ENCODE measurements at places on chromosomes 5 and 9. TPM values are rescaled to one million over a fixed set of nuclear protein-coding genes. Genes with fewer than 3 reads are reported as not detected.

GRCh38 chr9:129671519-129671918 is 6.1 kb downstream of the PRRX2 start:
- no peak for DNase-seq

DNA sequence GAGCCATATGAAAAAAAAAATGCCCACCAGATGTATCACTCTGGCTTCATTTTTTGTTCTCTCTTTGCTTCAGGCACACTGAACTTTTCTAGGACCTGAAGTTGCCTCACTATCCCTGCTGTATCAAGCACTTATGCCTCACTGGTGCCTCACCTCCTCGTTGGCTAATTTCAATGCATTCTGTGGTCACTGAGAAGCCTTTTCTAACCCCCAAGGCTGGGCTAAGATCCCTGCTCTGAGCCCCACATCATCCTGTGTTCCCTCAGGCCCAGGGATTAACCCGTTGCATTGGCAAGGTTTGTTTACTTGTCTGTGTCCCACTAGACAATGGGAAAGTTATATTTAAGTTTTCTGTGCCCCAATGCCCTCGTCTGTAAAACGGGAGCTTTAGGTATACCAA is 362.7 kb downstream of the OSTF1 start:
- DNase-seq: no peak

DNA sequence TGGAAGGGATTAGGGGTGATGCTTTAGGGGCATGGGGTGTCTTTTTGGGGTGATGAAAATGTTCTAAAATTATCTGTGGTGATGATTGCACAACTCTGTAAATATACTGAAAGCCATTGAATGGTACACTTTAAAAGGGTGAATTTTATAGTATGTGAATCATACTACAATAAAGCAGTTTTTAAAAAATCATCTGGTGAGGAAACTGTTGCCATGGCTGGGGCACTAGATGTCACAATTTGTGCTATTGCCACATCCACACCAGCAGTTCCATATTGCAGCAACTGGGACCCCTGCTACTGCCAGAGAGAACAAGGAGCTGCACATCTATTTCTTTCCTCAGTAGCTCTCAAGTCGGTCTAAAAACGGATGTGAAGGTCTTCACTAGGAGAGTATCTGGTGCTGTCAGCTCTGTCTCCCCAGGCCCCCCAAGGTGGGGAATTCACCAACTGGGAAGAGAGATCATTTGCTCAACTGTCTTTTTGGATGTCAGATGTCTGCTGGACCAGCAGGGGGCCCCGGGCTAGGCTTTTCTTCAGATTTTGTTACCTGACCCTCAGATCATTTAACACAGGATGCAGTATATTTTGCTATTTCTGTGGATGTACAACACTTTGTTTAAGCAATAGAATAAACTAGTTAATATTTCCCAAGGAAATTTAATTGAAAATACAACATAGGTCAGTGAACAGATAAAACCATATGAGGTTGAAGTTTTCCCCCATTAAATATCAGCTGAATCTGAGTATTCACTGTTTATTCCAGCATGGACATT is 13.2 kb downstream of the CMYA5 start:
- no peak for DNase-seq

DNA sequence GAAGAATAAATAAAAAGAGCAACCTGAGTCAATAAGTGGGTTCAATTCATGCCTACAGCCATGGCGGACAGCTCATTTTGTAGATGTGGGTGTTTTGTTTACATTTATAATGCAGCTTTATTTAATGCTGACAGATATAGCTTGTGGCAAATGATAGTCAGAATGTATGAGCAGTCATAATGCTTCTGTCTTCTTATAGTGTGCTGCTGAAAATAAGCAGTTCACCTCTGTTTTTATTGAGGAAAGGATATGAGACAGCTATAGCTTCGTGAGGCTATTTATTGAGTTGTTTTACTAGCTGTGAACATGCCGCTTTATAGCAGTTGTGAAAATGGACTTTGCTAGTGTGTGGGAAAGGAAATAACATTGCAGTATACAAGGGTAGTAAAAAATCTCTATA is 147.4 kb downstream of the PBX3 start:
- DNase-seq: no peak

DNA sequence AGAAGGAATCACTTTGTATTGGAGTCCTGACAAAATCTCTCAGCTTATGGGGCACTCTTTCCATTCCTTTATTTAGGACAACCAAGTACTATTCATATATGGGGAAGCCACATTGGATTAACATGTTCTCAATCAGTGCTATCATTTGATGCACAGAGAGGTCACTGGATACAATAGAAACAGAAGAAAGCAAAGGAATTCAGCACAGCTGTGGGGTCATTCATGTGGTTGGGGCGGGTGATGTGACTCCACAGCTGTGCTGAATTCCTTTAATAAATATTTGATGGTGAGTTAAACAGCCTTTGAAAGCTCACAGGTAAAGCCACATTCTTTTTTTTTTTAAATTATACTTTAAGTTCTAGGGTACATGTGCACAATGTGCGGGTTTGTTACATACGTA is 854 bp upstream of the TEX48 start:
- no peak for DNase-seq

GRCh38 chr5:115772731-115773475 is 43.6 kb downstream of the CDO1 start:
- no peak for DNase-seq

DNA sequence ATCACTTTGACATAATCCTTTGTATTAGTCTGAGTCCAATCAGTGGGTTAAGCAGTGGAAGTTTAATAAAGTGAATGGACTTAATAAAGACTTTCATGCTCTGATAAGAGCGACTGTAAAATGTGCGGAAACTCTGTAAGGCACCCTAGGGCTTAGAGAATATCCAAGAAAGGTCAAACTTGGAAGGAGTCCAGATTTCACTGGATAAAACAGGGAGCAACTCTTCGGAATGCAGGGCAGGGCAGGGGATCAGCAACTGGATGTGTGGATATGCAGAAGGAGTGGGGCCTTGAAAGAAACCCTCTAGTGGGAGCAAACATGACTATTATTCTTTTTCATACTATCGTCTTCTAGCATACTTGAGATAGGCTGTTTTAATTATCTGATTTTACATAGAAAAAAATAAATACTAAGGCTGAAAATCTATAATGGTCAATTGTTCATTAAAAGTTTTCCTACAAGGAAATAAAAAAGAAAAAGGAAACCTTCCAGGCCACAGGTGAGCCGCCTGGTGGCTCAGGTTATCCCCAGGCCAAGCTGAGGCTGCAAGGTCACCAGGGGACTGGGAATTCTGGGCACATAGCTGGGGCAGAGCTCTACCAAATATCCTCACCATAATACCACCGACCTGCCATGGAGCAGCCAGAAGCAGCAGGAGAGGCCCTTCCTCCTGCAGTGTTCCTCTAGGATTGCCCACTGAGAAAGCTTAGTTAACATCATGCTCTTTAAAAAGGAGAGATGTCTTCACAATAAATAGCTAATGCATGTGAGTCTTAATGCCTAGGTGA is 46.3 kb upstream of the CCDC112 start:
- no peak for DNase-seq

DNA sequence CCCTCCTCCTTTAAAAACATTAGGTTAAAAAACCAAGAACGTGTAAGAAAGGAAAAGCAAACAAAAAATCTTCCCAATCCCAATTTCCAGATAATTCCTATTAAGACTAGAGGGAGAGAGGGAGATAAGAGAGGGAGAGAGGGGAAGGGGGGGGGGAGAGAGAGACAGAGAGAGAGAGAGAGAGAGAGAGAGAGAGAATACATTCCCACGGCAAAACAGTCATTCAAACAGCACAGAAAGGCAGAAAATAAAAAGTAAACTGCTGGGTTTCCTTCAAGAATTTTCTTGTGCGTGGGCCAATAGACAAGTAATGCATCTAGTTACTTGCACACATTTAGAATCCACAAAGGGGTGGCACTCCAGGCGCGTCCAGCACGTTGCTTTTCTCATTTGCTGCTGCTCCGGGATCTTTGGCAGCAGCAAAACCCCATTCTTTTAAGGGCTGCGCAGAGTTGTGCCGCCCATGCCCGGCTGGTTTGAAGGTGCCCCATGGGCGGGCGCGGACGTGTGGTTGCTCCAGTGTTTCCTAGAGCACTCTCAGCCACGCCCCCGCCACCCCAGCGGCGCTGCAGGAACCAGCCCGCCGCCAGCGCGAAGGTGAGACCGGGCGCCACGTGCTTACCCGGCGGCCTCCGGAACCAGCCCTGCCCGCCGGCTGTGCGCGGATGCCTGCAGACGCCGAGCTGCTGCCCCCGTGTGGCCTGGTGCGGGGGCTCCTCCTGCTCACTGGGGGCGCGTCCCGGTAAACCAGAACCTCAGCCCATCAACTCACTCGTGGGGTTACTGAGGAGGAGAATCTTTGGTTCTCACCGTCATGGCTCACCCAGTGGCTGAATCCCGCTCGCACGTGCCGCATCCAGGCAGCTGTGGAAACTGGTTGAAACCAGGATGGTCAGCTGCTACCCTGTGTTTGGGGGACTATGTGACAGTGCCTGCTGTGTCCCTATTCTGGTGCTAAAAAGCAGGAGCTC is 44.6 kb downstream of the STC2 start:
- peak; percentile 10 for DNase-seq

DNA sequence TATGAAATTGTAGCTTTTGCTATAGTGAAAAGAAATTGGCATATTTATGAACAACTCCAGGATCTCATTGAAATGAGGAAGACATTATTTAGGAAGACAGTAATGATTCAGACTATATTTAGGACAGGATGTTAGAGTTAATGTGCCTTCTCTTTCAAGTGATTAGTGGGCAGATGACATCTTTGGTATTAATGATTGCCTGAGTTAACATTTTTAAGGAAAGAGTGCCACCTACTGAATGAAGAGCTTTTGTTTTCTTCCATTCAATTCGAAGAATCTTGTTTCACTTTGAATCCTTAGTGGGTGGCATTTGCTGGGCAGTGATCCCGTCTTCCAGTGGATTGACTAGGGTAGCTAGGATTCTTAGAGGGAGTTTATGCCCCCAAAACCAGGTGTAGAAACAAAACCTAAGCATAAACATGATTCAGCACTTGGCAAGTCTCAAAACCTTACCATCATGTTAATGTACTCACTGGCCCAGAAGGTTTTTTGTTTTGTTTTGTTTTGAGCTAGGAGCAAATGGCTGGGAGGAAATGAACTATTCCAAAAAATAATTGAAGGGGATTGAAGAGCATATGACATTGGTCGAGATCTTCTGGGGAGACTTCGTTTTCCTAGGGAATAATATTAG is 23.2 kb downstream of the MAP3K1 start:
- no peak for DNase-seq

- DNase-seq: peak; percentile 64
These were observed 233.3 kb upstream of the ADAMTS16 start for GRCh38 chr5:4906786-4907185.

DNA sequence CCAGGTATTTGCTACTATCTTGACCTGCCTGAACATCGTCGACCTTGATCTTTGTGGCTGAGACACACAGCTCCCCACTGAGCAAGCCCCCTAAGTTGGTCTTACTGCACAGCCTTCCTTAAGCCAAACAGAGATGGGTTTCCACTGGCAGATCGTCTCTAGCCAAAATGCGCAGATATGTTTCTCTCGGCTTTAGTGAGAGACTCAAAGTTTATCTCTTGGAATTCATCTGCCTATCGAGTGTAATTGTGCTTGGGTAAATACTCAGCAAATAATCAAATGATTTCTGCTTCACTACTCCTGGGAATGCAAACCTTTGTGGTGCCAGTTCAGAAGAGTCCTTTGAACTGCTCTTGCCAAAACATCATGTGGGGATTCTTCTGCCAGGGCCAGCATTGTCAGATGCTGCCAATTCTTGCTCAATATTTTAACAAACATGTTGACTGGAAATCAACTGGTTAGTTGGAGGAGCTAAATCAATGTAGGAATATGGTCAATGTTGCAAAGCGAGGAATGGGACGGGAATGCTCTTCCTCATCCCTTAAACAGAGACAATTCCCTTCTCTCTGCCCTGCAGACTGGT is 141.2 kb upstream of the SLC28A3 start:
- no peak for DNase-seq

- no peak for DNase-seq
These were observed 55.0 kb upstream of the CDH12 start for GRCh38 chr5:22908129-22908528.

DNA sequence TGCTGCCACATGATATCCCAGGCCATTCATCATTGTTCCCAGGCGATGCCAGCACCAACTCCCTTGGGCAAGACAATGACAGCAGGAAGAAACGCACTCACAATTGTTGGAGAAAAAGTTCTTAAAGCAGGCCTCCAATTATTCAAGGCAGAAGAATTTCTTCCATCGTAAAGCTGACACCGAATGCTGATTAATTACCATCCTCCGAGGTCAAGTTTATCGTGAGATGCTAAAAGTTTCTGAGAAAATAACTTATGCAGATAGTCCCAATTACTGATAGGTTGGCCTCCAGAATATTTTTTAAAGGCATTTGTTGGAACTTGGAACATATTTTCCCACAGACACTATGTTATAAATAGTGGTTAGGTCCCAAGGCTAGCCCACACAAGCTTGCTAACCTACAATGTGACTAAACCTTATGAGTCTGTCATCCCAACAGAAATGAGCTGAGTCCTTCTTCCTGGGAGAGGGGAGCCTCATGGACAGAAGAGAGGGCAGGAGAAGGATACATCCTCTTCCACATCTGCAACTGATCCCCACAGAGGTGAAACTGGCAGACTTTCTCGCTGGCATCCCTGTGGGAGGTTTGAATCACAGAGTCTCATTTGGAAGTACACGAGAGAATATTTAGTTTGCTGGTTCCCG is 202.4 kb upstream of the TBC1D2 start:
- no peak for DNase-seq

DNA sequence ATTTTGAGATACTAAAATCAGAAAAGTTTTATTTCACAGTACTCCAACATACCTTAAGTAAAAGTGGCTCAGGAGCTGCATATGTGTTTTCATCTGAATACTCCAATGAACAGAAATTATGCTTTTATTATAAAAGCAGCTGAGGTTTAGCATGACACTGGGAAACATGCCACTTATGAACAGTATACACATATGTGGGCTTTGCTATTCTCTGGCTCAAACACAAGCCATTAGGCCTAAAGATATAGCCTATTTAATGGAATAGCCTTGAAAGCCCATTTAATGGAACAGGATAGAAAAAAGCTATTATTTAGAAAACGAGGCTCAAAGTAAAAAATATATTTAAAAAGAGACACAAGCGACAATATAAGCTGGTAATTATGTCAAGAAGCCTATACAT is 74.1 kb downstream of the SLC38A9 start:
- no peak for DNase-seq

DNA sequence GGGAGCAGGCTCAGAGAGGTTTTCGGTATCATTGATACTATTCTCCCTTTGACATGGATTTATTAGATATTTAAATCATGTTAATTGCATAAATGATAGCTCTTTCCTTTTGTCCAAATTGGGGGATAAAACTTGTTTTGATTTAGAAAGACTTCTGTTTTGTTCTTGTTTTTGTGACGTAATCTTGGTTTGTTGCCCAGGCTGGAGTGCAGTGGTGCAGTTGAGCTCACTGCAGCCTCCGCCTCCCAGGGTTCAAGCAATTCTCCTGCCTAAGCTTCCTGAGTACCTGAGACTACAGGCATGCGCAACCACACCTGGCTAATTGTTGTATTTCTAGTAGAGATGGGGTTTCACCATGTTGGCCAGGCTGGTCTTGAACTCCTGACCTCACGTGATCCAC is 7.1 kb downstream of the MAT2B start:
- DNase-seq: no peak

The CNTNAP3B gene
- polyA plus RNA-seq: 14.0 TPM

The PCDHA10 gene
- polyA plus RNA-seq: 0.13 TPM

The FOXD4L4 gene
- not detected for polyA plus RNA-seq

The PCDHGC3 gene
- polyA plus RNA-seq: 101 TPM

The SNX30 gene
- 4.5 TPM for polyA plus RNA-seq

The ADAMTSL1 gene
- polyA plus RNA-seq: 3.2 TPM

The GMCL2 gene
- not detected for polyA plus RNA-seq

The CDC20B gene
- polyA plus RNA-seq: not detected

The CAMK2A gene
- polyA plus RNA-seq: 2.6 TPM

The ACOT12 gene
- 0.05 TPM for polyA plus RNA-seq

All from urinary bladder (tissue), 4 donors.